ENCODE measurements at places on chromosomes 3 and 15.

DNA sequence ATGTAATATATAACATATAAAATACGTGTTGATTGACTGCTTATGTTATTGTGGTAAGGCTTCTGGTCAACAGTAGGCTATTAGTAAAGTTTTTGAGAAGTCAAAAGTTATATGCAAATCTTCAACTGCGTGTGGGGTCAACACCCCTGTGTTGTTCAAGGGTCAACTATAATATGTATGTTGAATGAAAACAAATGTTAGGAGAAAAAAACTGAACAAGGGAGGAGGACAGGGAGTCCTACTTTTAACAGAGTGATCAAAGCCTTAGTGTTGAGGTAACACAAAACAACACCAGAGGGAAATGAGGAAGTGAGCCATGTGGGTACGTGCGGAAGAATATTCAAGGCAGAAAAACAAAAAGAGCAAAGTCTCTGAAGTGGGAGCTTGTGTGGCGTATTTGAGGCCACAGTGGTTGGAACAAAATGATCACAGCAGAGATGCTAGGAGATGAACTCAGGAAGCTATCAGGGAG is 62.5 kb downstream of the SFMBT1 start:
- no peak for DNase-seq

DNA sequence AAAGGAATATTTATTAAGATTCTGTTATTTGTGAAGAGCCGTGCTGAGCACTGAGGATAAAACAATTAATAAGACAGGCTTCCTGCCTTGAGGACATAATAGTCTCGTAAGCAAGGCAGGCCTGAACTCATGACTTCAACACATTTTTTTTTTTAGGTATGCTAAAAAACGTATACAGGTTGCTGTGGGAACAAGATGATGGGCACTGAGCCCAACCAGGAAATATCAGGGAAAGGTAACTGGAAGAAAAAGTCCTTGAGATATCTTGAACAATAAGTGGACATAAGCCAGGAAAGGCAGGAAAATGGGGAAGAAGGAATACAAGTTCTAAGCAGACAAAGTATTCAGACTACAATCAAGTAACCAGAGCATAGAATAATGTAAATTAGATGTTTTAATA is 26.1 kb downstream of the CERS3 start:
- DNase-seq: no peak

- DNase-seq: no peak
Measured at GRCh38 chr3:150902988-150903387, 2.3 kb downstream of the MINDY4B start.

- no peak for DNase-seq
Measured at GRCh38 chr3:117104381-117104780, 394.8 kb downstream of the TUSC7 start.

- no peak for DNase-seq
Measured at GRCh38 chr3:30862004-30862403, 32.5 kb downstream of the GADL1 start.

Data from GM23248 (cell line).